ENCODE measurements at places on chromosomes 11 and 22.

GRCh38 chr11:79331203-79331901, 109.5 kb downstream of the TENM4 start:
- no peak for DNase-seq

- no peak for DNase-seq
Measured at GRCh38 chr11:135075740-135076139, 663.7 kb upstream of the B3GAT1 start.

DNA sequence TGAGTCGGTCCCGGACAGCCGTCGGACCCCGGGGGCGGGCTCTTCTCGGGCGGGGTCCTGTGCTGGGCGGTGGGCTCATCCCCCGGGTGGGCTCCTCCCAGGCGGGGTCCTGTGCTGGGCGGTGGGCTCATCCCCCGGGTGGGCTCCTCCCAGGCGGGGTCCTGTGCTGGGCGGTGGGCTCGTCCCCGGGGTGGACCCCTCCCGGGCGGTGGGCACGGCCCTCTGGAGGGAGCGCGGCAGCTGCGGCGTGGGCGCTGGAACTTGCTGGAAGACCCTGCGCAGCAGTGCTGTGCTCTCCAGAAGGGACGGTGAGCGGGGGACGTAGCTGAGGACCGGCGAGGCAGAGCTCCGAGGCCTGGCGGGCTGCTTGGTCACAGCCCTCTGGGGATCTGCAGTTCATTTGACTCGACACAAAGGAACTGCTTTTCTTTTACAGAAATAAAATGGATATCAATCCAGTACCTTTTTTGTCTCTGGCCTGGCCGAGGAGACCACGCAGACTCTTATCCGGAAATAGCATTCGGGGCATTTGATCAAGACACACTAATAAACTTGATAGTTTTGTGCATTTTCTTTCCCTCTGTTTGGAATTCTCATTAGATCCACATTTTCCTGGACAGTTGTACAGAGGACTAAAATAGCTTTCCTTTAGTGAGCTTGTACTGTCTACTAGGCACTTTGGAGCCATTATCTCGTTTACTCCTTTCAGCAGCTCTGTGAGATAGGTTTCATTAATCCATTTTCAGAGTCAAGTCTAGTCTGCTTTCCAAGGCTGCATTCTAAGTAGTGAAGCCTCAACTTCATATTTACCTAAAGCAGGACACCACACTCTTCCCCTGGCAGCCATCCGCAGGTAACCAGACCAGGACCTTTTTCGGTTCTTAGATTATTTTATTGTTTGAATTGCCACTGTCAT, 812 bp downstream of the JAM3 start:
- DNase-seq, result no peak

DNA sequence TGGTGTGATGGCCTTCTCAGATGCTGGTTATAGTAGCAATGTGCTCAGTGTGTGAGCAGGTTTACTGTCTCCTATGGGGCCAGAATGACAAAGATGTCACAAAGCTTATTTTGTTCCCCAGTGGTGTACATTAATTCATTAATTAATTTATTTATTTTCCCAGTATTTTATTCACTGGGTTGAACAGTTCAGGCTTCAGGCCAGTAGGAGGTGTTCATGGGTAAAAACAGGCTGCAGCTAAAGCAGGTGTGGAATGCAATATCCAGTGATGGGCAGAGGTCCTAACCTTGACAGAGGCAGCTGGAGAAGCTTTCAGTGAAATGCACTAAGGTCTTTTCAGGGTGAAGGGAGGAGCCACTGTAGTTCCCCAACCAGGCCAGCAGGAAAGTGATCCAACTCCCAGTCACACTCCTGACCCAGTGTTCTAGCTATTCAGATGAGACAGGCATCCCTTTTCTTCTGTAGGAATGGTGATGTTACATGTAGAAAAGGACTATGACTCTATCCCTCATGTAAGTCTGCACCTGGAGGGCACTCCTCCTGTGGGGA, 7.8 kb upstream of the FANCF start:
- no peak for DNase-seq

GRCh38 chr11:61287338-61287977, 7.7 kb downstream of the VWCE start:
- no peak for DNase-seq

DNA sequence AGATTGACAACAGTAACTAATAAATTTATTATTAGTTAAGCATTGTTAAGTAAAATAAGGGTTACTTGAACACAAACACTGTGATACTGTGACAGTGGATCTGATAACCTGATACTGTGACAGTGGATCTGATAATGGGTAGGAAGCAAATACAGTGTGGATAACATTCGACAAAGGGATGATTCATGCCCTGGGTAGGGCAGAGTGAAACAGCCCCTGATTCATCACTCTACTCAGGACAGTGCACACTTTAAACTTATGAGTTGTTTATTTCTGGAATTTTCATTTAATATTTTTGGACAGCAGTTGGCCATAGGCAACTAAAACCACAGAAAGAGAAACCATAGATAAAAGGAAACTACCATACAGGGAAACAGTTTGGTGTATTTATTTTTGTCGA, 60.8 kb upstream of the CTSC start:
- DNase-seq, result no peak

GRCh38 chr11:69212798-69213110, 57.0 kb downstream of the SMIM38 start:
- no peak for DNase-seq

GRCh38 chr22:22925805-22926369, 38.3 kb downstream of the IGLL5 start:
- no peak for DNase-seq

GRCh38 chr22:28072066-28072465, 153.0 kb upstream of the PITPNB start:
- DNase-seq, result no peak

- no peak for DNase-seq
Measured at GRCh38 chr11:96309016-96309642, 33.9 kb downstream of the MAML2 start.

DNA sequence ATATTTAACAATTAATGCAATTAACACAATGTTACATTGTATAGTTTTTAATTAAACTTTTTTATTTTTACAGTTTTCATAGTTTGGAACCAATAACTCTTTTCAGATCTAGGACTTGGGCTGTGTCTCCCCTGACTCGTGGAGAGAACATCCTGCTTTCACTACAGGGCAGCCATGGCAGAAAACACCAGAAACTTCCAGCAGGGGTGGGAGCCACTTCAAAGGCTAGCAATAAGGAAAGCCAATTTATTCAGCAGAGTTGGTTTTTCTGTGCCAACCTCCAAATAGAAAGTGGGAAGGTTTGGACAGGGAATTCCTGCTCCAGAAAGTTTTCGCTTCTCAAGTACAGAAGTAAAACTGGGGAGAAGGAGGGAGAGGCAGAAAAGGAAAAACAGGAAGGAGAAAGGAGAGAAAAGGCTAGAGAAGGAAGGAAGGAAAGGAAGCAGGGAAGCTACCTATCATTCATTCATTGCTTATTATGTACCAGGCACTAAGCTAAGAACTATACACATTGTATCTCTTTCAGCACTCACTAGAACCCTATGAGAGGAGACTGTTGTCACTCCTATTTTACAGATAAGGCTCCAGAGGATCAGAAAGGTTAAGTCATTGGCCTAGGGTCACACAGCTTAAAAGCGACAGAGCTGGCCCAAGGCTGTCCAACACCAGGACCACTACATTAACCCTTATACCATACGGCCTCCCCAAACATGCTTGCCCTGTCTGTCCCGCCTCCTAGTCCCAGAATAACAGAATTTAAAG, 54.8 kb upstream of the CREB3L1 start:
- DNase-seq, result no peak

- DNase-seq, result peak; percentile 56
Measured at GRCh38 chr11:119344291-119345010, 2.1 kb downstream of the MFRP start.

- DNase-seq, result no peak
Measured at GRCh38 chr11:61342207-61342803, 9.3 kb downstream of the TKFC start.

GRCh38 chr11:68116126-68116525, 5.1 kb downstream of the CHKA start:
- DNase-seq, result no peak

GRCh38 chr11:107819361-107820014, 39.1 kb downstream of the SLC35F2 start:
- DNase-seq, result no peak

- DNase-seq, result no peak
Measured at GRCh38 chr22:27385261-27385998, 416.1 kb downstream of the MN1 start.

DNA sequence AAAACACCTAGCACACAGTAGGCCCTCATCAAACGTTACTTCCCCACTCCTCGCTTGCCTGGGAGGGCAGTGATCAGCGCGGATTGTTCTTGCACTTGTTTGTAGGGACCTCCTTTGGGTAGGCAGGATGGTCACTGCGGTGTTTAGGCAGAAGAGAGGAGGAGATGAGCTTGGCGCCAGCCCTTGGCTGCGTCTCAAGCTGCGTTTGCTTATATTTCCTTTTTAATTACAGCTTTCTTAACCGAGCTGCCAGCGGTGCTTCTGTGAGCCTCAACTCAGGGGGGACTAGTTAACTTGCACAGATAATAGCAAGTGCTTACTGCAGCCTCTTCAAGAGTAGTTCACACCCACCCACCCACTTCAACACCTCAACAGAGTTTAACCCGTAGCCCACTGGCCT, 15.1 kb downstream of the IFT27 start:
- DNase-seq, result peak; percentile 13

DNA sequence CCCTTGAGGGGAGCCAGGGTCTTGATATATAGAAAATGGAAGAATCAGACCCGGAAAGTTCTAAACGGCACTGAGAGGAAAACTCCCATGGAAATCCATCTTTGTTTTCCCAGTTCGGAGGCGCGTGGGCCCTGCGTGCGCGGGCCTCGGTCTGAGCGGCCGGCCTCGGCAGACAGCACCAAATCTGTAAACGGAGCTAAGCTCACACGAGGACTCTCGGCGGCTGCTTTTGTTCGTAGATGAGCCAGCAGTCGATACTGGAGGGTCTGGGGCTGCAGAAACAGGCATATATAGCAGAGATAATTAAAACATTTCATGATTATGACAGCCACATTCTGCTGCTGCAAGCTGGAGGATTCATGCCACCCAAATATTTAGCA, 68.5 kb upstream of the PPARA start:
- no peak for DNase-seq

- DNase-seq, result no peak
Measured at GRCh38 chr11:19592842-19593241, 119.8 kb upstream of the NAV2 start.

- DNase-seq, result peak; percentile 86
Measured at GRCh38 chr11:134041791-134042696, 26.8 kb upstream of the JAM3 start.

- no peak for DNase-seq
Measured at GRCh38 chr11:84021291-84021690, 735.1 kb upstream of the CCDC90B start.

DNA sequence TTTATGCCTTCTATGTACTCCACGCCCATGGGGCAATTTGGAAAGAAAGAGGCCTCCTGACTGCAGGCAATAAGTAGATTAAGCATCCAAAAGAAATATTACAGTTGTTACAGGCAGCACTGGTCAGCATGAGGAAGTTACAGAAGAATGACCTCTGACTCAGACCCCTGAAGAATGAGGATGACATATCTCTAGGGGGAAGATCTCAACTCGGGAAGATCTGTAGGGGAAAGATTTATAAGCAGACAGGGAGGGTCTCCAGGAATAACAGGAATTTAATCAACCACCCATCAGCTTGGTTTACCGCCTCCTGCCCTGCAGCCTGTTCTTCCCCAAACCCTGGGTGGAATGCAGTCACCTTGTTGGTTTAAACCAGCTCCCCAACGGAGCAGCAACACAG, 58.0 kb downstream of the RCN1 start:
- no peak for DNase-seq

DNA sequence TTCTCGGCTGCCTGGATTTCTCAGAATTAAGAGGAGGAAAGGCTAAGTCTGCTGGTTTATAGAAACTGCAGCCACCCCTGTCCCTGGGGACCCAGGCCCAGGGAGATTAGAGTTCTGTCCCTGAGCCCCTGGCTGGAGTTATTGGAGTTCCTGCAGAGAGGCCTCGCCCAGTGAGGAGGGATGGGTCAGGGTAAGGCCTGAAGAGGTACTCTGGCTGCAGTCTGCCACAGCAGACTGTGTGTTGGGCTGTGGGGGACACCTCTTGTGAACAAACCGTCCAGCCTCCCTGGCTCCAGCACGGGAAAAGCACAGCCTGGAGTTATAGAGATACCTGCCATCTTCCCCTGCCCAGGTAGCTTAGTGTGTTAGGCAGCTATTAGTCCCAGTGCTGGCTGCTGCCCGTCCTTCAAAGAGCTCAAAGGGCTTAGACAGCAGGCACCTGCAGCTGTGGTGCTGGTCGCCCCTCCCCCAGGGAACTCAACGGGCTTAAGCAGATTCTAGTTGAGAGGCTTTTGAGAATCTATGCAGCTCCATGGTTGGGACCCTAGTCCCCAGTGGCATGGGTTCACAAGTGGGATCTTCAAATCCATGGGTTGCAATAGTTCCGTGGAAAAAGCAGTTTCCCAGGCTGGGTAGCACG, 36.6 kb upstream of the MUC15 start:
- DNase-seq, result no peak

- no peak for DNase-seq
Measured at GRCh38 chr11:32290783-32291182, 144.6 kb downstream of the WT1 start.

DNA sequence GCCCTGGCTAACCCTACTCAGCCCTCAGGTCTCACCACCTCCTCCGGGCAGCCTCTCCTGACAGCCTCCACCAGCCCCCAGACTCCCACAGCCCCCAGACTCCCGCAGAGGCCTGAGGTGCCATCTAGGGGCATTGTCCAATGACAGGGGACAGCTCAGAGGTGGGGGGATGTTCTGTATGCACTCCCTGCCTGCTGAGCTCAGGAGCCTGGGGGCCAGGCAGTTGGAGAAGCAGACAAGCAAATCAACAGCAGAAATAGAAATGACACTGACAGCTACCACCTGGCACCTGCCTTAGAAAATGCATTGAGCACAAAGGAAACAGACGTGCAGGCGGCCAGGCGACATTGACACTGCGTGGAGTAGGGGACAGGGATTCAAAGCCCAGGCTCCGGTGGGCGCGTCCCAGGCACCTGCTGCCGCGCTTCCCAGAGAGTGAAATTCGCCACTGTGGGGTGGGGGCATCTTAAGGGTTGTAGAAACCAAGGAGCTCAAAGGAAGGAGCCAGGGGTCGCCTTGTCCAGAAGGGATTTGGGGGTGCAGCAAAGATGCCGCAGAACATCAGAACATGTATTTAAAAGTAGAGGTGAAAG, 22.5 kb upstream of the WNT7B start:
- DNase-seq, result peak; percentile 73

Data from chondrocyte (in vitro differentiated cells).